Occipital lobe (tissue), 3 donors: ENCODE measurements at places on chromosomes 12 and 14.

- no peak for DNase-seq
Observed at GRCh38 chr12:91400271-91400670, 217.7 kb upstream of the DCN start.

GRCh38 chr14:81993432-81993831 lies 459.8 kb upstream of the SEL1L start:
- no peak for DNase-seq

GRCh38 chr14:99143793-99144192 lies 128.2 kb downstream of the BCL11B start:
- no peak for DNase-seq

DNA sequence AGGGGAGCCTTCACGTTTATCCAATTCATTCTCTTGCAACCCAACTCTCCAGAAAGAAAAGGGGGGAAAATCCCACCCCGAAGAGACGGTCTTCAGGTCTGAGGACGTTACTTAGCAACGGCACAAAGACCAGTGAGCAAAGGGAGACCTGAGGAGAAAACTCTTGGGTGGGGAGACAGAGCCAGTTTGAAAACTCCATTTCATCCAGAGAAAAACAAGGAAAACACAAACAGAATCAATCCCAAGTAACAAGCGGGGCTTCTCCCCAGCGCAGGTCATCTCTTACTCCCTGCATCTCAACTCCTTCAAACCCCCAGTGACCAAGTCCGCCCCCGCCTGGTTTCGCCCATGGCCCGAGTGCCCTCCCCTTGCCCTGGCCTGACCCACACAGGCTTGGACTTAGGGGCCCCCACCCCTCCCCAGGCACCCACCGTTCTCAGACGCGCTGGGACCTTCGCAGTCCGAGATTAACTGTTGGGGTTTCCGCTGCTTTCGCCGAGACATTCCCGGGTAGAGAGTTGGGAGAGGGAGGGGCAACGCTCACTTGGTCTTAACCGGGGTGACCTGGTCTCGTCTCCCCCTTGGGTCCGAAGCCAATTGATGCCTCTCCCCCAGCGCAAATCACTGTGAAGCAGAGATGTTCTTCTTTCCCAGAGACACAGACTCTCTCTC lies 10.4 kb upstream of the SALL2 start:
- no peak for DNase-seq

GRCh38 chr12:93174473-93174872 lies 203.3 kb upstream of the NUDT4 start:
- no peak for DNase-seq

GRCh38 chr14:54893151-54893760 lies 9.4 kb downstream of the GCH1 start:
- no peak for DNase-seq

DNA sequence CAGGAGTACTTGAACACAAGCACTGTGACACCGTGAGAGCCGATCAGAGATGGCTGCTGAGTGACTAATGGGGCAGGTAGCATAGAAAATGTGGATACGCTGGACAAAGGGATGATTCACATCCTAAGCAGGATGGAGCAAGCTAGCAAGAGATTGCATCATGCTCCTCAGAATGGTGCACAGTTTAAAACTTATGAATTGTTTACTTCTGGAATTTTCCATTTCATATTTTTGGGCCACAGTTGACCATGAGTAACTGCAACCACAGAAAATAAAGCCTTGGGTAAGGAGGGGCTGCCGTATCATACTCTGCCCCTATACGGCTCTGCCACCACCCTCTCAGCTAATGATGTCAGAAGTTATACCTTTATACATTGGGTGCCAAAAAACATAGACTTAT lies 23.3 kb upstream of the MARK3 start:
- DNase-seq = no peak

DNA sequence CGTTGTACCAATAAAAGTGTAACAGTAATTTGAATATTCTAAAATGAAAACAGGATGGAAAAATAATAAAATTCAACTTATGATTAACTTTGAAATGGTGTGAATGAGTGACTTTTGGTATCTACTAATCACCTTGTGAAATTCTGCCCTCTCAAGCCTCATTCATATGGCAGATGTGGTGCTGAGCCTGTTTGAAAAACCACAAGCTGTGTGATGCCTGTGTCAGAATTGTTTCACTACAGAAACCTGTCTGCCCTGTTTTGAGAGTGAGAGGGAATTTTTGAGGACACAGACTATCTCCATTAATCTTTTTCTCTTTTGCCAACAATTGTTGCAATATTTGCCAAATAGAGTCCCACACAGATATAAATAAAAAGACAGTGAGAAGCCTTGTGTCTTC lies 3.9 kb upstream of the RNU6-7 start:
- no peak for DNase-seq
